ENCODE measurements at places on chromosomes 6 and 20.

DNA sequence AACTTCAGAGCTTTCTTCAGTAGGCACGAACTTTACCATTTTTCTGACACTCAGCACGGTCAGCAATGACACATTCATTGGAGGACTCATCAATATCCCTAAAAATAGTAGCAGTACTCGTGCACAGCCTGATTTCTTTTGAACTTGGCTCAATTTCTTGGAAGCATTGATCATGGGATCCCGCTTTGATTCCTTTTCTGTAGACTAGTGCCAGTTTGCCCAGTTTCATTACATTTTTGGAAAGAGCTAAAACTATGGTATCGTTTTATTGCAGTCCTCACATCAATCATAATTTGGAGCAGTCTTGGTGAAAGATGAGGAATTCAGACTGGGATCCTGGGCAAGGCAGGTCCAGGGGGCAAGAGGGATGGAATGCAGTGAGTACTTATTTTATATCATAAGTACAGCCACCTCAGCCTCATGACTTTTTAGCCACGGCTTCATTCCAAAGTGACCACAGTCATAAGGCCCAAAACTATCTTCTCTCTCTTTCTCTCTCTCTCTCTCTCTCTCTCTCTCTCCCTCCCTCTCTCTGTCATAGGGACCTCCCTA is 170.9 kb upstream of the AKAP12 start:
- no peak for DNase-seq

DNA sequence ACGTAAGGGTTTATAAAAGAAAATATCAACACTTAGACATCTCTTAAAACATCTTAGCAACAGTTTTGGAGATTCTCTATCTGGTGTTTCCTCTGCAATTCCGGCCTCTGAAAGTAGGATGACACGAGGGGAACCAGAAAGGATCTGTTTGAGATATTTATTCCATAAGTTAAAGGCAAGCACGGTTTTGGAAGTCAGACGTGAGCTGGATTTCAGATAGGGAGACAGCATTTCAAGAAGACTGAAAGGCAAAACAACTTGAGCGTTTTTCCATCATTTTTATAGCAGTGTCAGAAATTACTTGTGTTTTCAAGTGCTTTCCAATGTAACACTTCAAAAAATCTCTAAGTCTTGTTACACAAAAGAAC is 52.9 kb upstream of the BTN3A2 start:
- DNase-seq, result no peak

DNA sequence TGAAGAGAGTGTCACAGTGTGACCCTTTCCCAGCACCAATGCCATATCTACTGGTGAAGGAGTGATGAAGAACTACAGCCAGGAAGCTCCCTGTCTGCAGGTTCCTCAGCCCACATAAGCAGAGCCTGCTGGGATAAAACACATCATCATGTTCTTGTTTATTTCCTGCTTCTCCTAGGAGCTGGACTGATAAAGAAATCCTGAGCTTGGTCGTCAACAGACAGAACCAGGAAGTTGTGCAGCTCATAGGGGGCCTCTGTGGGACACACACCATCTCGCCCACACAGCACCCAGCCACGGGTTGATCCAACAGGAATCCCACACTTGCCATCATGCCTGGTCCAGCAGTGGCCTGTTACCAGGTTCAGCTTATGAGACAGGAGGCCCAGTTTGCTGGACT is 2.8 kb upstream of the CSTL1 start:
- DNase-seq, result no peak

- peak; percentile 95 for DNase-seq
Measured at GRCh38 chr6:140039364-140039763, 664.9 kb upstream of the CITED2 start.

DNA sequence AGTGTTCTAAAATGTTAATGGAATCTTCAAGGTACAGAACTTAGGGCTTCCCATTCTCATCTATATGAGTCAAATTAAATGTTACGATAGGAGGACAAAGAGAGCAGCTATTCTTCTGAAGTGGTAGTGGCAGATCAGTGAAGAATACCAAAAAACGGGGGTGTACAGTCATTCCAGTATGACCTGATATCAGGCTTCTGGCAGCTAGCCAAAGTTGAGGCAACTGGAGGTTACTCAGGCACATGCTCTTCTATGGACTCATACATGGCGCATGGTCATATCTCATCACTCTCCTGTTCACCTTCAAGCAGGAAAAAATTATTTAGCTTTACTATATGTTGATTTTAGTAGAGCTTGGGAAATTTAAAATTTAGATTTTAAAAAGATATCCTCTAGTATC is 1608.8 kb downstream of the GRIK2 start:
- no peak for DNase-seq

- DNase-seq, result no peak
Measured at GRCh38 chr20:22768266-22769178, 184.2 kb upstream of the FOXA2 start.

DNA sequence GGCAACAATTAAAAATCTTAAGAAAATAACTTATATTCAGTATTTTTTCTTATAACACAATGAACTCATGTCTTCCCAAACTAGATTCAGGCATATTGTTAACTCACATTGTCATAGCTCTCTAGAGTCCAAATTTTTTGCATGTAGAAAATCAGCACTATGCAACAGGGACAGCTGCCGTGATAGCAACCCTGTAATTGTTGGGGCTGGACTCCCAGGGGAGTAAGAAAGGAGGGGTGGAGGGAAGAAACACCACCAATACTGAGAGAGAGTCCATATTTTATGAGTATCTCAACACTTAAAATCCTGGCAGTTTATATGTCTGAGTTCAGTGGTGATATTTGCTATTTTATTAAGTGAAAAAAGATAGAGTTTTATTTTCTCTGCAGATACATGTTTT is 89.6 kb upstream of the HS3ST5 start:
- DNase-seq, result no peak
